ENCODE measurements at places on chromosomes 3 and 15. TPM values are rescaled to one million over a fixed set of nuclear protein-coding genes. Genes with fewer than 3 reads are reported as not detected.

The FSTL1 gene
- 68.6 TPM for total RNA-seq

The CILP gene
- 0.04 TPM for total RNA-seq

The KNG1 gene
- not detected for total RNA-seq

The THSD4 gene
- total RNA-seq = 21.4 TPM

The NPAP1 gene
- total RNA-seq = not detected

The SCN5A gene
- 0.63 TPM for total RNA-seq

The DUOXA1 gene
- total RNA-seq = 0.09 TPM

Measured in A549 treated with RU486 at 1 μM for 4 hours (cell line).